ENCODE measurements at places on chromosomes 6 and 20.

GRCh38 chr6:17492350-17492749 lies 99.0 kb downstream of the CAP2 start:
- no peak for DNase-seq

DNA sequence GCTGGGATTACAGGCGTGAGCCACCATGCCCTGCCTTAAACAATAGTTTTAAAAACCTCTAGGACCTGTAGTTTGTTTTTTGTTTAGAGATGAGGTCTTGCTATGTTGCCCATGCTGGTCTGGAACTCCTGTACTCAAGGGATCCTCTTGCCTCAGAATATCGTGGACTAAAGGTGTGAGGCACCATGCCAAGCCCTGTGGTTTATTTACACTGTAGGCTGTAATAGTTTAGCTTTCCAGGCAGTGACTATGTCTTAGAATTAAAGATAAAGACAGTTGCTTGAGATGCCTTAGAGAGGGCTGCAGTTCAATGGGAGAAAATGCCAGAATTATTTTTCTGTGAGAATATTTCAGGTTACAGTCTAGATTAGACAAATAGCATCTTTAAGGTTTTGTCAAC lies 72.9 kb downstream of the SGK1 start:
- DNase-seq = no peak

DNA sequence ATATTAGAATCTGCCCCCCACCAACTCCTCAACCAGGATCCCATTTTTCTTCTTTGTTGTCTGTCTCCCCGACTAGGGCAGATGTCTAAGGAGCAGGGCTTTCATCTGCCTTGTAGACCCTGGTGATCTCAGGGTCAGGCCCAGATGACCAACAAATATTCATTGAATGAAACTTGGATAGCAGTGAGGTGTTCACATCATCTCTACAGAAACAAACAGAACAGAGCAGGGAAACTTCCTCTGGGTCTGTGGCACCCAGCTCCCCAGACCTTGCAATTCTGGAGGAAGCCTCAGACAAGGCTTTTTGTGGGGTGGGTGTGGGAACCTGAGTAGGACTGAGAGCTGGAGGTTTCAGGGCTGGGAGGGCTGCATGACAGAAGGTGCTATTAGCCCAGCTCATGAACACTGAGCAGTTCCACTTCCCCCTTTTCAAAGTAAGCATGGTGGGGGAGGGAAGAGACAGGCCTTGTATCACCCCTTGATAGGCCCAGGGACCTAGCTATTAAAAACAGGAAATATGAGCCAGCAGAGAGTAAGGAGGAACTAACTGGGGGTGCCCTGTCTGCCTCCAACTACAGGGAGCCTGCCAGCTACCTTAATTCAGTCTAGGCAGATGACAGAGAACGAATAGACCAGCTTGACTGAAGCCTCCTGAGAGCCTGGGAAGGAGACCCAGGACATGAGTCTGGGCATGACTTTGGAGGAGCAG lies 37.3 kb upstream of the TOP1 start:
- DNase-seq = no peak

DNA sequence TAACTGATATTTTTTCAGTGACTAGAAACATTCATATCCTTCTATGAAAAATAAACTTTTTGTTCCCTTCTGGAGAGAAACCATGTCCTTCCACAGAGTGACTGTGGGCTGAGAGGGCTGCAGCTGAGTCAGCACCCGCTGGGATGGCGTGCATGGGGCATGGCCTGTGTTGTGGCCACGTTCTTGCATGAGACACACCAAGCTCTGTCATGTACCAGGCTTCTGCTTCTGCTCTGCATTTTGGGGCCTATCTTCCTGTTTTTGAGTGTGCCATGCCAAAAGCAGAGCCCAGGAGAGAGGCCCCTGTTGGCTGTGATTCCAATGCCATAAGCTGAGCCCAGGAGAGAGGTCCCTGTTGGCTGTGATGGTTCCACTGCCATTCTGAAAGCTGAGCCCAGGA lies 10.8 kb downstream of the APMAP start:
- DNase-seq = no peak

DNA sequence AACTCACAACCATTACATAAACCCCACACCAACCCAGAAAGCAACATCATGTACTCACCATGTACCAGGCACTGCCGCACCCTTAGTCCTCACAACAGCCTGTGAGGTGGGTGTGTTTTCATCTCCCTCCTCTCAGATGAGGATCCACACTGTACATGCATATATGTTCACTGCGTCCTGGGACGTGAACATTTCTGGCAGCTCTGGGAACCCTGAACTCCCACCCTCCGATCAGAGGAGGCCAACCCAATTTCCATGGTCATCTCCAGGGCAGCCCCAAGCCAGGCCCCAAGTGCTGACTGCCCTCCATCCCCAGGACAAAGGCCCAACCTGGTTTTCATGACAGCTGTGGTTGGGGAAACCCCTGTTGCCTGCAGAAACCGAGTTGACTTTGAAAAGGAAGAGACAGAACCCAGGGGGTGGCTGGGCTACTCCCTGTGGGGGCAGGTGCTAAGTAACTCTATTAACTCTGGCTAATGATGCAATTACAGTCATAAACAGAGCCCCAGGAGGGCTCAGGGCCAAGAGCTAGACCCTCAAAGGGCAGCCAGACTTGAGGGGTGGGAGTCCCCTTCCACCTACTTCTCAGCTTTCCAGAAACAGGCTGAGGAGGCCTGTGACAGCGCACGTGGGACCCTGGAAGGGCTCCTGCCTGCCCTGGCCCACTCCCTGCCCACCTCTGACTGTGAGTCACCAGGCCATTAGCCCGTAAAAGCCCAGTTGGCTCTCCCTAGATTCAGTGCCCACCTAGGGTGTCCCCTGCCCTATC lies 2.6 kb downstream of the TFEB start:
- no peak for DNase-seq

DNA sequence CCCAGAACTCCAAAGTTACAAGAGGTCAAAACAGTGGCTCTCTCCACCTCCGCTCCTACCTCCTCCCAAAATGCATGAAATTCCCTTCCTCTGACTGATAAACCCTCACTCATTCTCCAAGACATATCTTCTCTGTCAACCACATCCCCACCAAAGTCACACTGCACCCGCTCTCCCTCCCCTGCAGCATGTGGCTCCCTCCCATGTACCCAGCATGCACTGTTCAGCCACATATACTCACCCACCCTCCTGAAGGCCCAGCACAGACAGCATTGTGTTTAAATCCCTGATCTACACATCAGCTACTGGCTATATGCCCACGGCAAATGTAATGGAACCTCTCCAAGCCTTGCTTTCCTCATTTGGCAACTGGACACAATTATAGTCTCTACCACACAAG lies 5.5 kb upstream of the POU5F1 start:
- DNase-seq = no peak

DNA sequence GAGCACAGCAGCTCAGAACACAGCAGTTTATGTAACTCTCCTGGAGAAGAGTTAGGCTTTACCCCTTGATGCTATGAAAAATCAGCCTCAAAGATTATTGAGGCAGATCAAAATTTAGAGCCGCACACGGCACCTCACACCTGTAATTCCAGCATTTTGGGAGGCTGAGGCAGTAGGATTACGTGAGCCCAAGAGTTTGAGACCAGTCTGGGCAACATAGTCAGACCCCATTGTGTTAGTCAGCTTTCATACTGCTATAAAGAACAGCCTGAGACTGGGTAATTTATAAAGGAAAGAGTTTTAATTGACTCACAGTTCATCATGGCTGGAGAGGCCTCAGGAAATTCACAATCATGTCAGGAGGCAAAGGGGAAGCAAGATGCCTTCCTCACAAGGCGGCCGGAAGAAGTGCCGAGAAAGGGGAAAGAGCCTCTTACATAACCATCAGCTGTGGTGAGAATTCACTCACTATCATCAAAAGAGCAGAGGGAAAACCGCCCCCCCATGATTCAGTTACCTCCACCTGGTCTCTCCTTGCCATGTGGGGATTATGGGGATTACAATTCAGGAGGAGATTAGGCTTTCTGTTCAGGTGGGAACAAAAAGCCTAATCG lies 87.7 kb downstream of the SGK1 start:
- DNase-seq = no peak

DNA sequence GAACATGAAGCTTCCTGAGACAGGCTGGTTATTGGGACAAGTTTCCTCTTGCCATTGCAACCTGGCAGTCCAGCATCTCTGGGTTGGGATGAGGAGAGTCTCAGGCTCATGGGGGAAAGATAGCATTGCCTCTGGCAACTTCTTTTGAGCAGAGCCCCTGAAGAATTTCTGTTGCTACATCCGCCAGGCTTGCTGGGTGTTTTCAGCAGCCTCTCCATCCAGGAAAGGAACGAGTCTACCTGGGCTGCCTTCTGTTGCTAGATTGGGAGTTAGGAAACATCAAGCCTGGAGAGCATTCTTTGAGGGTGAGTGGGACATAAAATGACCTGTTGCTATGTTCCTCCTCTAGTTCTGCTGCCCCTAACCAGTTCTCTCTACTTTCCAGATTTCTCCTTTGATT lies 313.5 kb downstream of the RFPL4B start:
- DNase-seq = no peak

Measured in hematopoietic multipotent progenitor cell treated with erythropoietin and hydrocortisone succinate and interleukin-3 and kit ligand, for 15 days (in vitro differentiated cells).